ENCODE measurements at places on chromosomes 4 and X.
A peak's percentile ranks its signal among the peaks of the same experiment; 100 is the strongest.

- no peak for DNase-seq
Measured at GRCh38 chr4:19883841-19884240, 367.9 kb upstream of the SLIT2 start.

- DNase-seq = no peak
Measured at GRCh38 chrX:69085151-69085550, 80.1 kb downstream of the PJA1 start.

- no peak for DNase-seq
Measured at GRCh38 chr4:72886602-72887001, 182.9 kb downstream of the COX18 start.

DNA sequence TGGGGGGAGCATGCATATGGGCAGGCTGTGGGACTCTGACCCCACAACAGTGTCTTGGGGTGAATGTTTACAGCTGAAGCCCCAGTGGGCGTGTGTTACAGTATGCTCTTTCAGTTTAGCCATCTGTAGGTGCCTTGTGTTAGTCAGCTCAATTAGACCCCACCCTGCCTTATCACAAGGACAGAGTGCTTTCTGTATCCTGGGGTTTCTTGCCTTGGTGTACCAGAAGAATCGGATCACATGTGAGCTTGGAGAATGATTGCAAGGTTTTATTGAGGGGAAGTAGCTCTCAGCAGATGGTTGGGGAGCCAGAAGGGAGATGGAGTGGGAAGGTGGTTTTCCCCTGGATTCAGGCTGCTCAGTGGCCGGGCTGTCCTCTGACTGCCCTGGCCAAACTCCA lies 27.3 kb downstream of the SH3BGRL start:
- no peak for DNase-seq

DNA sequence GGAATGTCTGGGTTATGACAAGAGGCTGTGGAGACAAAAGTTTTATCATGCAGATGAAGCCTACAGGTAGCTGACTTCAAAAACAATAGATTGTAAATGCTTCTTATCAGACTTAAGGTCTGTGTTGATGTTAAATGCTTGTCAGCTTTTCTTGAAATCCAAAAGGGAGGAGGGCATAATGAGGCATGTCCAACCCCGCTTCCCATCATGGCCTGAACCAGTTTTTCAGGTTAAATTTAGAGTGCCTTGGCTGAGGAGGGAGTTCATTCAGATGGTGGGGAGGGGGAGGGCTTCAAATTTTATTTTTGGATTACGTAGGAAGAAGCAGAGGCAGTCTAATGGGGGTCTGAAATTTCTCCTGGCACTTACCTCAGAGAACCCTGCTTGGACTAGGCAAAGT lies 207.7 kb upstream of the HDX start:
- DNase-seq = no peak

DNA sequence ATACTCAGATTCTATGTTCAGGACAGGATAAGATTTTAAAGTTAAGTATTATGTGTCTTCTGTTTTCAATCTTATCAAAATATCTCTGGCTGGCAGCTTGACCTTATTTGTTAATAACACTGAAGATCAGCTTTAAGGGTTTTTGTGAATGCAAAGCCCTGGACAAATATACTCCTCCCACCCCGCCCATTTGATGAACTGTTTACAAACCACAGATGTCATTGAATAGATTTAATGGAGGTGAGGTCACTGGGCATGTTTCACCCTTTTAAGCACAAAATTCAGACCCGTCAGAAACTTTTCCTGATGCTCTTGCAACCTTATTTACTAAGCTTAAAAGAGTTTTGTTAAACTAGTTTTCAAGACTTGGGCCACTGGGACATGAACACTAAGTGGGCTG lies 10.1 kb upstream of the CXCL8 start:
- DNase-seq = no peak

DNA sequence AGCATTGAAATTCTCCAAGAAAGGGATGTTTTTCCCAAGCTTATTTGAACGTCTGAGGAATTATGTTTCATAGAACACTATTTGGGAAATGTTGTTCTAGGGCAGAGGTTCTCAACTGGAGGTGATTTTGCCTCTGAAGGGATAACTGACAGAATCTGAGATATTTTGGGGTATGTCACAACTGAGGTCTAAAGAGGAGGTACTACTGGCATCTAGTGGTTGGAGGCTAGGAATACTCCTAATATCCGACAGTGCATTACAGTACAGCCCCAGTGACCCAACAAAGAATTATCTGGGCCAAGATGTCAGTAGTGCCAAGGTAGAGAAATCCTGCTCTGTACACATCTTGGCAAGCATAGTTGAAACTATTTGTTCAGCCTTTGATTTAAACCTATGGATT lies 6.4 kb downstream of the HSPA4L start:
- no peak for DNase-seq

GRCh38 chr4:8770518-8771257 lies 101.0 kb downstream of the HMX1 start:
- no peak for DNase-seq

DNA sequence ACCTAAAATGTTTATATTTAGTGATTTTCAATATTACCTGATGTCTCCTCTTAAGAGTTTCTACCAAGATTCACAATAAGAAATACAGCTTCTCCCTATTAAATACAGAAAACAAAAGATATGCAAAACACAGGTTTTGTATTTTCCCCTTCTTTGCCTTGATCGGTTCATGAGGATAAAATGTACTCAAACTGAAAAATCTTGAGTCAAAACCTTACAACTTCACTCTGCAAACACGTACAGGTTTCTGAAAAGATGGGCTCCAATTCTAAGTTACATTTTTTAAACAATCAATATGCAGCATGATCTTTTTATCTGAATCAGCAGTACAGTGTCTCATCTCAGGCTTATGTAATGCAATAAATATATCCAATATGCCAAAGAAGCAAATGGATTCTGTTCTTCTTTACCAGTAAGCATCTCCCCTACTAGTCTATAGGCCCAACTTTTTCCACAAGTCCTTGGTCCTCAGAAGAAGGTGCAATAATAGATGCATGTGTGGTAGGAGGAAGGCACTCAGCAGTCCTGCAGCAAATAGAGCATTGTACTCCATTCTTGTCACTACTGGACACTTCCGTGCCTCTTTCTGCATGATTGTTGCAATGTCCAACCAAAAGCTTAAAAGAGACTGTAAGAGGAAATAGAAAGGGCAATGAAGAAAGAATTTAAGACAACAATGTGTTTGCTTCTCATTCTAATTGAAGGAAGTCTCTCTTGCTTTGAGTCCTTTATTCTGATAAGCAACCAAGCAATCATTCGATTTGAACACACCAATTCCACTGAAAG lies 3.2 kb downstream of the MAPK10 start:
- no peak for DNase-seq

DNA sequence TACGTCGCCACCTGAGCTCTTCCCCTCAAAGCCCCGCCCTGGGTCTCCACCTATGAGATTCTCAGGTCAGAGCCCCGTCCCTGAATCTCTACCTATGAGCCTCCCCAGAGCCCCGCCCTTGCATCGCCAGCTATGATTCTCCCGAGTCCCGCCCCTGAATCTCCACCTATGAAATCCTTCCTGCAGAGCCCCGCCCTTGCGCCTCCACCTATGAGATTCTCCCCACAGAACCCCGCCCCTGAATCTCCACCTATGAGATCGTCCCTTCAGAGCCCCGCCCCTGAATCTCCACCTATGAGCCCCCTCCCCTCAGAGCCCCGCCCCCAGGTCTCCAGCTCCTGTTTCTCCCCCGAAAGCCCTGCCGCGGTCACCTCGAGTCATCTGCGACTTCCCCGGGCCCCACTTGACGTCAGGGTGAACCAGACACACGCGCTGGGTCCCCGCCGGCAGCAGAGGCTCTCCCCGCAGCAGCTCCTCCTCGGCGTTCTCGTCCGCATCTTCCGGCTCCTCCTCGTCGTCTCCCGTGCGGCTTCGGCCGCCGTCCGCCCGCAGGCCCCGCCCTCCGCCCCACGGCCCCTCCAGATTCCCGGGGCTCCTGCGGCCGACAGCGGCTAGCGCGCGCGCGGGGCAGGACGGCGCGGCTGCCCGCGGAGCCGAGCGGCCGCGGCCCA lies 393 bp downstream of the GTPBP6 start:
- DNase-seq = peak; percentile 95

- no peak for DNase-seq
Measured at GRCh38 chrX:72381439-72382201, 75.9 kb upstream of the CITED1 start.

GRCh38 chrX:47743504-47743903 lies 84.5 kb upstream of the UXT start:
- DNase-seq = no peak

GRCh38 chrX:70656304-70656703 lies 211.7 kb downstream of the DLG3 start:
- no peak for DNase-seq

DNA sequence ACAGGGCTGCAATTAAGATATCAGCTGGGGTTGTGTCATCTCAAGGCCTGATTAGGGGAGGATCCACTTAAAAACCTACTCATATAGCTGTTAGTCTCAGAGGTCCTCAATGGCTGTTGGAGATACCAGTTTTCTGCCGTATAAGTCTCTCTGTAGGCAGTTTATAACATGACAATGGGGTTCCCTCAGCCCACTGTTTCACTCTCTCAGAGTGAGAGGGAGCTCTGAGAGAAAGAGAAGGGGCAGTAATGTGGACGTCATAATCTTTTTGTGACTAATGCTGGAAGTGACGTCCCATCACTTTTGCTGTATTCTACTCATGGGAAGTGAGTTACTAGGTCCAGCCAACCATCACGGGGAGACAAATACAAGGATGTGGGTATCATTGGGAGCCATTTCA lies 70.3 kb downstream of the STIM2 start:
- no peak for DNase-seq

GRCh38 chr4:89855236-89855635 lies 18.3 kb upstream of the SNCA start:
- DNase-seq = no peak

- no peak for DNase-seq
Measured at GRCh38 chrX:34884817-34885216, 57.8 kb upstream of the FAM47B start.

DNA sequence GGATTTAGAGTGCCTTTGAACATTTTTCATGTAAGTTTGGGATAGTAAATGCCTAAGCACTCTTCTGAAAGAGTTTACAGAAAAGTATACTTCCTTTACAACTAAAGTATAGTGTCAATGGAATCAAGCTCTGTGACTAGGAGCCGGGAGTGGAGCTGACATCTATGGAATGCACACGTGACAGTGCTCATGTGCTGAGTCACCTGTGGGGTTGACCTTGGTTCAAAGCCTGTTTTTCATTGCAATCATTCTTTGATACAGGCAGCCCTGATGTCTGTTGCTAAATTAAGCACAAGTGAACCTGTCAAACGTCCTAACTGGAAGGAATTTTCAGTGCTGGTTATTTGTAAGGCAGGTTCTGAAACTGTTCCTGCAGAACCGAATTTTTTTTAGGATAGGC lies 82.5 kb downstream of the GPAT3 start:
- DNase-seq = no peak

DNA sequence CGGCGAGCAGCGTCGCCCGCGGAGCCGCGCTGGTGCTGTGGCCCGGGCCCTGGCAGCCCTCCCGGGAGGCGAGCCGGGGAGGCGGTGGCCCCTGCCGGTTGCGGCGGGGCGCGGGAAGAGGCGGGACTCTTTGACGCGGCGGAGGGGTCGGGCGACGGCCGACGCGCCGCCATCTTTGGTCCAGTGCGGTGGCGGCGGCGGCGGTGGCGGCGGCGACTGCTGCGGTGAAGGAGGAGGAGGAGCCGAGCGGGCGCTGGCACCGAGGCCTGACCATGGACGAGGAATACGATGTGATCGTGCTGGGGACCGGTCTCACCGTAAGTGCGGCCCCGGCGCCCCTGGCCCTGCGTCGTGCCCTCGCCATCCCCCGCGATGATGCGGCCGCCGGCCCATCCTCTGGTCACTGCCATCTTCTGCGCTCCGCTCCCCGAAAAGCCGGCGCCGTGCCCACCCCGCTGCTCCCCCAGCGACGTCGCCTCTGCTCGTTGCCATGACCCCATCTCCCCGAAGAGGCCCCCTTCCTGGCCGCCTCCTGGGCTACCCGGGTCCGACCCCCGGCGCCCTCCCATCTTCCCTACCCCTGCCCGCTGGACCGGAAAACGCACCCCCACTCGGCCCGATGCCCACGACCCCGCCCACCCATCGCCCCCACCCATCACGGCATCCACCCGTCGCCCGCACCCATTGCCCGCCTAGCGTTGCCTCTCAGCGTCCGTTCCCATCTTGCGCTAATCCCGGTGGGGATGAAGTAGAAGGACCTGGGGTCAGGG lies at the start of gene GDI1:
TSS of gene GDI1 (plus strand) at position 172 of the 770 bp plus-strand sequence. CDS start at position 273, 101 bp downstream.
- DNase-seq = no peak

- DNase-seq = no peak
Measured at GRCh38 chrX:45592101-45592500, 391.4 kb upstream of the DIPK2B start.

DNA sequence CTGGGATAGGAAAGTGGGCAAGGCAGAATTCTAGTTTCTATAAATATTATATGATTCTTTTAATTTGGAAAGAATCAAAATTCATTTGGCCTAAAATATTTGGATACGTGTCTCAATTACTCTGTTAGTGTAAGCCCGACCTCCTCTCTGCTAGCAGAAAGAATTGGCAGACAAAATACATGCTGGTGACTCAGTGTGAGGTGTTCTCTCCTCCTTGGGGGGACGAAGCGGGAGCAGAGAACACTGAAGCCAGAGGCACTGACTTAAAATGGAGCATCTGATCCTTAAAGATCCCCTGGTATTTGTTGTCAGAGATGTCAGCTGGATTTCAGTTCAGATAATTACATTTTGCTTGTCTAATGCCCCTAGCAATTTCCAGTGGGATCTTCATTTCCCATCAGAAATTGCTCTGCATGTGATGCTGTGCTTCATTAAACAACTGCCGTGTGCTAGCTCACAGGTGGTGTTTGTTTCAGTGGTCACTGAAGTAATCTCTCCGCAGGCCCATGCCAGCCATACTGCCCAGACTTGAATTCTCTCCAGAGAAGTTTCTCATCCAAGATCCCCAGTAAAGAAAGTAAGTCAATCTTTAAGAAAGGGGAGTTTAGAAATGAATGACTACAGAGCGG lies 188.7 kb upstream of the TLL1 start:
- no peak for DNase-seq

DNA sequence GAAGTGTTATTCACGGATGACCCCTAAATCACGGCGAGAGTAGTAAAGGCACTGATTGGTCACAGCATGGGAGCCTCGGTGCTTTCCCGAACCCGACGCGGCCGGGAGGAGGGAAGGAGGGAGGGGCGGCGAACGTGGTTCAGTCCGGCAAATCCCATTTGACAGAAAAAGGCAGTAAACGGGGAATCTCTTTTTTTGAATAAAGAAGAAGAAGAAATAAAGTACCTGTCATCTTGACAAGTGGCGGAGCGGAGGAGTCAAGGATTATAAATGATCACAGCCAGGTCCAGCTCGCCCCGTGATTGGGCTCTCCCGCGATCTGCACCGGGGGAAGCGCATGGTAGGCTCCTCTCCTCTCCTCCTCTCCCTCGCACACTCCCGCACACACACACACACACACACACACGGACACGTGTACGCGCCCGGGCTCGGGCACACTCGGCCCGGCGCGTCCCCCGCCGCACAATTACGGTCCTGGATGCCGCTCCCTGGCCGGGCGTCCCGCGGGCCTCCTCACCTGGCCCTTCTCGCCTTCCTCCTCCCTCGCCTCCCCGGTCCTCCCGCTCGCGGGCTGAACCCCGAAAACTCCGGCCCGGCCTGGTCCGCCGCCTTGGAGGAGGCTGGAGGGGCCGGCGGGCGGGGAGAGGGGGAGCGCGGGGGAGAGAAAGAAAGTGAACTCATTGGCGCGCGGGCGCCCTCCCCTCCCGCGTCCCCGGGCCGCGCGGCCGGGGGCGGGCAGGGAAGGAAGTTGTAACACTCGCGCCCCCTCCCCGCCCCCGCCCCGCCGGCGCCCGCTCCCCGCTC lies 99.2 kb upstream of the TENM3 start:
- DNase-seq = no peak

- DNase-seq = no peak
Measured at GRCh38 chr4:77465271-77465670, 140.3 kb upstream of the CXCL13 start.

GRCh38 chrX:65690057-65690855 lies 22.8 kb downstream of the MSN start:
- no peak for DNase-seq

Data from activated T-cell treated with anti-CD3 and anti-CD28 coated beads for 4 hours (primary cell).